Muscle of leg (tissue), 16 donors: ENCODE measurements at places on chromosomes 7 and 10. TPM values are rescaled to one million over a fixed set of nuclear protein-coding genes. Genes with fewer than 3 reads are reported as not detected.

OR13A1 gene
- not detected for total RNA-seq

TMEM176B gene
- total RNA-seq = 7.7 TPM

TNS3 gene
- total RNA-seq = 28.5 TPM

TAS2R5 gene
- 1.1 TPM for total RNA-seq

EMX2 gene
- total RNA-seq = 5.7 TPM

SORBS1 gene
- 50.4 TPM for total RNA-seq

ALOX5 gene
- total RNA-seq = 0.58 TPM

STK17A gene
- total RNA-seq = 16.3 TPM

FAM25C gene
- total RNA-seq = not detected

NUTM2D gene
- total RNA-seq = 5.7 TPM
